ENCODE measurements at places on chromosomes 2 and 18. TPM values are rescaled to one million over a fixed set of nuclear protein-coding genes. Genes with fewer than 3 reads are reported as not detected.

GRCh38 chr2:105570757-105571156, 171.9 kb upstream of the FHL2 start:
- peaks cover 11% of the 10 kb centered on the region for H3K27me3 ChIP-seq

- peak overlapping the region; percentile 84 for H3K4me3 ChIP-seq
- H3K27ac ChIP-seq, result peak overlapping the region; percentile 96
- peaks cover 4% of the 10 kb centered on the region for H3K27me3 ChIP-seq
- peaks cover 21% of the 10 kb centered on the region for H3K36me3 ChIP-seq
- DNase-seq, result peak; percentile 67
- H3K4me1 ChIP-seq, result peaks cover 26% of the 10 kb centered on the region
These were observed 43.7 kb upstream of the SEMA4C start for GRCh38 chr2:96913398-96914202.

DNA sequence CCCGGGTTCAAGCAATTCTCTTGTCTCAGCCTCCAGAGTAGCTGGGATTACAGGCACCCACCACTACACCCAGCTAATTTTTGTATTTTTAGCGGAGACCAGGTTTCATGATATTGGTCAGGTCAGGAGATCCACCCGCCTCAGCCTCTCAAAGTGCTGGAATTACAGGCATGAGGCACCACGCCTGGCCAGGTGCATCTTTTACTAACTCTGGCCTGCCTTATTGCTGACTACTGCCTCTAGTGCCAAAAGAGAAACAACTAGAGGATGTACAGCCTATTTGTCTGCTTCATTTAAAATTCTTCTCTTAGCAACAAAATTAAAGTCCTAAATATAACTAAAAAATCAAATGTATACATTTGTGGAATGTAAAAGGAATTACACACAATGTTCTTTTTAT, 115.4 kb downstream of the BMPR2 start:
- no peak overlapping the region for H3K4me3 ChIP-seq
- H3K36me3 ChIP-seq, result no peaks in the 10 kb centered on the region
- H3K4me1 ChIP-seq, result no peaks in the 10 kb centered on the region
- no peak overlapping the region for H3K27ac ChIP-seq
- no peak for DNase-seq

GRCh38 chr2:68365087-68365486, at the start of gene PLEK:
TSS of gene PLEK (plus strand) at chr2:68365282. CDS start at chr2:68365352, 70 bp downstream.
- DNase-seq, result no peak
- H3K27ac ChIP-seq, result peak within 1 kb of the TSS; percentile 38
- H3K27me3 ChIP-seq, result no peaks in the 10 kb centered on the region
- peaks cover 16% of the 10 kb centered on the region for H3K4me1 ChIP-seq
- peaks cover 2% of the 10 kb centered on the region for H3K36me3 ChIP-seq

DNA sequence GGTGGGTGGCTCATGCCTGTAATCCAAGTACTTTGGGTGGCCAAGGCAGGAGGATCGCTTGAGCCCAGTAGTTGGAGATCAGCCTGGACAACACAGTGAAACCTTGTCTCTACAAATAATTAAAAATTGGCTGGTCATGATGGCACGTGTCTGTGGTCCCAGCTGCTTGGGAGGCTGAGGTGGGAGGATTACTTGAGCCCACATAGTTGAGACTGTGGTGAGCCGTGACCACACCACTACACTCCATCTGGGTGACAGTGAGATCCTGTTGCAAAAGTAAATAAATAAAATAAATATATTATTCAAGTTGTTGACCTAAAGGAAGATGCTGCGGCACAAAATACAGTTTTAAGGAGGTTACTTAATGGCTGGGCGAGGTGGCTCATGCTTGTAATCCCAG, 72.7 kb downstream of the LAMA3 start:
- H3K4me3 ChIP-seq, result no peak overlapping the region
- H3K36me3 ChIP-seq, result no peaks in the 10 kb centered on the region
- no peak overlapping the region for H3K27ac ChIP-seq
- peaks cover 8% of the 10 kb centered on the region for H3K27me3 ChIP-seq

The CRYGD gene
- not detected for total RNA-seq

- no peaks in the 10 kb centered on the region for H3K36me3 ChIP-seq
- H3K4me1 ChIP-seq, result no peaks in the 10 kb centered on the region
- no peak for DNase-seq
- no peak overlapping the region for H3K4me3 ChIP-seq
These were observed 27.3 kb upstream of the NRP2 start for GRCh38 chr2:205654878-205655605.

The CCDC141 gene
- 11.8 TPM for total RNA-seq

DNA sequence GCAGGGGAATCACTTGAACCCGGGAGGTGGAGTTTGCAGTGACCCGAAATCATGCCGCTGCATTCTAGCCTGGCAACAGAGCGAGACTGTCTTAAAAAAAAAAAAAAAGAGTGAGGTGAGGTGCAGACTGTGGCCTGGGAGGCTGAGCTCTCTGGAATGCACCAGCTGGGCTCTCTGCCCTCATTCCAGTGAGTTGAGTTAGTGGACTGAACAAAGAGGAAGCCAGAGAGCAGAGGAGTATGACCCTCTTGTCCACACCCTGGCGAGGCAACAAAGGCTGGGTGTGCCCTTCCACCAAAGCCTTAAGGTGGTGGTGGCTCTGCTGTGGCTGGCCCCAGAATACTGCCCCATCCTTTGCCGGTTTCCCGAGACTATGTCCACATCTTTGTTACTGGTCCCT, 71.3 kb upstream of the ACKR3 start:
- H3K36me3 ChIP-seq, result peaks cover 2% of the 10 kb centered on the region
- H3K4me3 ChIP-seq, result no peak overlapping the region
- no peak overlapping the region for H3K27ac ChIP-seq
- H3K4me1 ChIP-seq, result no peaks in the 10 kb centered on the region
- peaks cover 6% of the 10 kb centered on the region for H3K27me3 ChIP-seq

GRCh38 chr2:19235308-19235707, 123.1 kb downstream of the OSR1 start:
- no peak for DNase-seq
- no peak overlapping the region for H3K4me3 ChIP-seq
- H3K36me3 ChIP-seq, result no peaks in the 10 kb centered on the region
- H3K4me1 ChIP-seq, result no peaks in the 10 kb centered on the region
- H3K27me3 ChIP-seq, result peaks cover 2% of the 10 kb centered on the region

The IL1RL2 gene
- total RNA-seq, result not detected

- no peaks in the 10 kb centered on the region for H3K4me1 ChIP-seq
- peaks cover 14% of the 10 kb centered on the region for H3K36me3 ChIP-seq
- no peaks in the 10 kb centered on the region for H3K27me3 ChIP-seq
- no peak overlapping the region for H3K4me3 ChIP-seq
- no peak overlapping the region for H3K27ac ChIP-seq
These were observed 160.3 kb downstream of the IKZF2 start for GRCh38 chr2:212991120-212991519.
